ENCODE measurements at places on chromosomes 11 and 22.
A peak's percentile ranks its signal among the peaks of the same experiment; 100 is the strongest.

DNA sequence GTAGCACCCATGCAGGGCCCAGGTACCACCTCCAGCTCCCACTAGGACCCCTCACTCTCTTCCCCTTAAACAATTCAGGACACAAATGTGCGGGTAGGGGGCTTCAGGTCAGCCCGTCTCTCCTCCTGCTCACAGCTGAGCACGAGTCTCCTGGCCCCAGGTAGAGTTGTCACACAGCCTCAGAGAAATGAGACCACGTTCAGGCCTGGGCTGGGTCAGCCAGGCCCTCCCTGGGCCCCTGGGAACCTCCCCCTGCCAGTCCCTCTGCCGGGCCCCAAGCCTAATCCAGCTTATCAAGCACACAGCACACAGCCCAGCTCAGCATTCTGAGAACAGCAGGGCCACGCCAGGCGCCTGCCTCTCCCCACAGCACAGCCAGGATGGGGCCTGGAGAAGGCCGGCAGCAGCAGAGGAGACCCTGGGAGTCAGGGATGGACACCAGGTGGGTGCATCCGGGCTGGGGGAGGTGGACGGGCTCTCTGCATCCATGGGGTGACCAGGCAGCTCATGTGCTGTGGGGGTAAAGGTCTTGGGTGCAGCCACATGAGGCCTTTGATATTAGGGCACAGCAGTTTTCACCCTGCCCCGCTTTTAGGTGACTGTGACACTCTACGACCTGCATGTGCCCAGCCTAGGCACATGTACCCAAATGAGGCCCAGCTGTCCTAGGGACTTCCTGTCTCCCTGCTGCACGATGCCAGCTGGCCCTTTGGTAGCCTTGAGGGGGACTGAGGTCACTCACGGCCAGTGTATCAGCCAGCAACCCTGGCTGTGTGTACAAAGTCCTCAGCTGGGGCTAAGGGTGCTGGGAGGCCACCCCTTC, 87.0 kb downstream of the MORC2 start:
- DNase-seq = no peak

DNA sequence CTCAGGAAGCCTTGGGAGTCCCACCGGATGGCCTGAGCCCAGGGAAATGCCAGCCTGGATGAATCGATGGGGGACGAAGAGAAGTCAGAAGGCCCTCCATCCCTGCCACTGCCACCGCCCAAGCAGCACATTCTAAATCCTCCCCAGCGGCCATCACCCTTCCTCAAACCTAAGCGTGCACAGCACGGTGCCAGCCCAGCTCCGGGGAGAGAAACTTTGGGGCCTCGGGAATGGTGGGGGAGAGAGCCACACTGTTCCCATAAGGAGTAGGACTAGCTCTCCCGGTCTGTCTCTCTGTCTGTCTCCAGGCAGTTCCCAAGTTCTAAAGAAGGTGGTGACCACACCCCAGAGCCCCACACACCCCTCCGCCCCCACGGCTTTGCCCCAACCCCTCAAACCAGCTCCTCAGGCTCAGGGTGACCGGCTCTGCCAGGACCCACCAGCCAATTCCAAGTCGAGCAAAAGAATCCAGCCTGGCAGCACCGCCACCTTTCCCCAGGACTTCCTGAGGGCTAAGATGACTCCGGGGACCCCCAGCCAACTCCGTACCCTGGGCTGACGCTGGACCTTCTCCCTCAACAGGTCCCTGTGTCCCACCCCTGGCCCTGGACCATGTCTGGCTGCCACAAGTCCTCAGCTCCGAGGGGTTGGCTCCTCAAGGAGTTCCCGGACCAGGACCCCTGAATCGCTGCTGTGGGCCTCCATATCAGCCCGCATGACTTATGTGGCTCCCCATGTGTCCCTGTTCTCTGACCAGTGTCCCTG, 2.7 kb downstream of the AHNAK start:
- DNase-seq = no peak

DNA sequence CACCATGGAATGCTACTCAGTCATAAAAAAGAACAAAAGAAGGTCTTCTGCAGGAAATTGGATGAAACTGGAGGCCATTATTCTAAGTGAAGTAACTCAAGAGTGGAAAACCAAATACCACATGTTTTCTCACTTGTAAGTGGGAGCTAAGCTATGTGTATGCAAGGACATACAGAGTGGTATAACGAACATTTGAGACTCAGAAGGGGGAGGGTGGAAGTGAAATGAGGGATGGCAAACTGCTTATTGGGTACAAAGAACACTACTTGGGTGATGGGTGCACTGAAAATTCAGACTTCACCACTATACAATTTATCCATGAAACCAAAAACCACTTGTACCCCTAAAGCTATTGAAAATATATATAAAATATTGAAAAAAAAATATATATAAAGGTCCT, 13.4 kb upstream of the CAT start:
- DNase-seq = no peak

DNA sequence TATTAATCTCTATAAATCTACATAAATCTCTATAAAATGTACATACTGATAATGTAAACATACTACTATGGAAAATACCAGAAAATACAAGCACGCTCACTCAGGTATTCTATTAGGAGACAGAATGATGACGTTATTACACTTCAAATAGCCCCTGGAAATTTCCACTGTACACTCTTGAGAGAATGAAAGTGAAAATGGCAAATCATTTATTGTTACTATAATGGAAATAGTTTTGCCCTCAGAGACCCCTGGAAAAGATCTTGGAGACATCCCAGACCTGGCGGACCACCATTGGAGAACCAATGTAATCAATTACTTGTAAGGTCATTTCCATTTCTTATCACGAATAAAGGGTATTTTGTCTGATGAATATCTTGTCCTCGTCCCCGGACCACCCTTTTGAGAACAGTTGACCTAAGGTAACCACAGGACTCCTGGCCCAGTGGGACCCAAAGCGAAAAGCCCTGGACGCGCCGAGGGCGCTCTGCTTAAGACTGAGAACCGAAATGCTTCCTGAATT, 509 bp upstream of the PRRG4 start:
- DNase-seq = no peak

- DNase-seq = no peak
Observed at GRCh38 chr11:13040969-13041561, 31.9 kb downstream of the RASSF10 start.

DNA sequence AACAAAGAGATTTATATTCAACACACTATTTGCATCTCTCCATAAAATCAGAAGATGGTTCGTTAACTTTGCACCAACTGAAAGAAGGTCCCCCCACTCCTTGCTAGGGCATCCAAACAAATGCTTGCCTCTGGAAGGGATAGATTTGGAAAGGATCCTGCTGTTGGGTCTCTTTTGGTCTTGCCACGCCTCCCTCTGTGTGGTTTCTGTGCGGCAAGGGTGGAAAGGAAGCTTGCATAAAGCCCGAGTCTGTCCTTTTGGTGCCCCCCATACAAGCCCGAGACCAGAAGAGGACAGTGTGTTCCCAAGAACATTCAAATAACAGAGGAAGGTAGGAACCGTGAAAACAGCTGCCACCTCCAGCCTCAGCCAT, 15.1 kb downstream of the SCGB1A1 start:
- no peak for DNase-seq

- no peak for DNase-seq
Observed at GRCh38 chr11:68998390-68998911, 14.6 kb downstream of the MRGPRF start.

DNA sequence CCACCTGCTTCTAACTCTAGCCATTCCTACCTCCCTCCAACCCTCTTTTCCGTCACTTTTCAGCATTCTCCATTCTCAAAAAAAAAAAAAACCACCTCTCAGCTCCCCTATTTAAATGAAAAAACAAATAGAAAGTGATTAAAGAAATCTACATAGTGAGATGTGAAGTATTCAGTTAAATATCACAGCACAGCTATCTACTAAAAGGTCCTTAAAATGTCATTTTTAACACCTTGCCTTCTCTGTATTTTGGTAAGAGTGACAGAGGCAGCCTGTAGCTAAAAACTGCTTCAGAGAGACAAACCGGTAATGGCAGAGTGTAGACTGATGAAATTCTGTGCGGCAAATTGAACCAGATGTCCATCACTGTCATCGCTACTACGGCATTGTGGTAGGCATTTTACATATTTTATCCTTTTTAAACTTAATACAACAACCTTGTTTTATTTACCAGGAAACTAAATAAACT, 346 bp upstream of the ALG9 start:
- DNase-seq = no peak

DNA sequence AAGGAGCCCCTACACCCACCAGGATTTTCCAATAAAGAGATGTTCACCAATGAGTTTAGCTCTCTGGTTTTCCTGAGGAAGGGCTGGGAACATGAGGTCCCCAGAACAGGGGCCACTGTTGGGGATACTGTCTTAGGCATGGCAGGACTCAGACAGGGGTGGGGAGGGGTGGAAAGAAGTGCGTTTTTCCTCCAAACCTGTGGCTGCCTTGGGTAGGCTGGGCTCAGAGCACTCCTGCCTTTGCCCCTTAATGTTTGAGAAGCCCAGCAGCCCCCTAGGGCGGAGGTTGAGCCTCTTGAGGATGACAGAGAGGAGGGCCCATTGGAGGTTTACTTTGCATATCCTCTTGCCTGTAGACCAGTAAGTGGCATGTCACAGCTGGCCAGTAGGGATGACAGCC, 10.6 kb downstream of the MTFP1 start:
- DNase-seq = no peak

DNA sequence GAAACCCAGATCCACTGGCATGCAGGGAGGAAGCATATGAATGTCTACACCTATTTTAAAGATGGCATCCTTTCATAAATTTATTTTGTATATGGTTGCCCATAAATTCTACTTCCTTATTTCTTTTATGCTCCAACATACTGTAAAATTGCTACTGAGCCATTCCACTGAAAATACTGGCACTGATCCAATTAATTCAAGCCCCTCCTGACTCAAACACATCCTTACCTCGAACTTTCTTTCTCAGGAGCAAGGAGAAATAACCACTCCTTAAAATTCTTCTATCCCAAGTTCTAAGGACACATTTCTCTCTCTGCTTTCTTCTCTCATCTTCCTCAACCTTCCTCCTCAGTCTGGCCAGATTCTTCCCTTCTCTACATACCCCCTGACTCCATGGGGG, 5.5 kb upstream of the NXF1 start:
- DNase-seq = no peak

DNA sequence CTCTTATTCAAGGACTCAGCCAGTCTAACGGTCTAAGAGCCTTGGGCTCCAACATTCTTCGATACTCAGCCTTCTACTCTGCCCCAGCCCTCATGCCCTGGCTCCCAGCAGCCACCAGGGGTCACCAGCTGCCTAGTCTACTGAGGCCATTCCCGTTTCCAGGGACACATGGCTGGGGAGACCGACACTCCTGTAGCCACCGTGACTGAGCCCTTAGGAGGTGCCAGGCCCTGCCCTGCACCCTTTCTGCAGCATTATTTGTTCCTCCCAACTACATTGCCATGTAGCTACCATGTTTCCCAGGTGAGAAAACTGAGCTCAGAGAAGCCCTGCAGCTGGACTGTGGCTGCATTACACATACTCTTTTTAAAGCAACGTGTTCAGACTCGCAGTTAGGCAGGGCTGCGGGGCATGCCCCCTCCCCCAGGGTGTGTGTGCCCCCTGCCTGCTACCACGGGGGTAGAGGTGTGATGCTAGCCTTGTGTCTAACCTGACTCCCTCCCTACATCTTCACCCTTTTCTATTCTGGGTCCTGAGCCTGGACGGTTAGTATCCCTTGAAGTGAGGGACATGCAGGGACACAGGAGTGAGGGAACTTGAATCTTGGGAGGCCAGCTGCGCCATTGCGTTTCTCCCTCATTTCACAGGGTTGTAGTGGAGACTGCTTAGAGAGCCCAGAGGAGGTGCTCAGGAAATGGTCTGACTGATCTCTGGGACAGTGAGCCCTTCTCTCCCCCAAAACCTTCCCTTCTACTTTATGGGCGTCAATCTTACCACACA, 17.5 kb downstream of the ATG16L2 start:
- peak; percentile 66 for DNase-seq

- no peak for DNase-seq
Observed at GRCh38 chr11:70871881-70872280, 380.5 kb downstream of the SHANK2 start.

DNA sequence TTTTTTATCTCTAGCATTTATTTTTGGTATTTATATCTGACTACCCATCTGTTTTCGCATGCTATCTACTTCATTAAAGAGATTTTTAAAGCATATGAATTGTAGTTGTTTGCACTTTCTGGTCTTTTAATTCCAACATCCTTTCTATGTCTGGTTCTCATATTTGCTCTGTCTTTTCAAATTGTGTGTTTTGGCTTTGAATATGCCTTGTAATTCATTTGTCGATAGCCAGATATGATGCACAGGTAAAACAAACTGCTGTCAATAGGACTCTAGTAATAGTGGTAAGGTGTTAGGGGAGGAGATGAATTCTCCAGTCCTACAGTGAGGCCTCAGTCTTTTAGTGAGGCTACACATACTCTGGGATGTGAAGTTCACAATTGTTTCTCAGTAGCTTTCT, 530.8 kb upstream of the CCDC179 start:
- no peak for DNase-seq

GRCh38 chr11:134956450-134957210, 544.6 kb upstream of the B3GAT1 start:
- no peak for DNase-seq

DNA sequence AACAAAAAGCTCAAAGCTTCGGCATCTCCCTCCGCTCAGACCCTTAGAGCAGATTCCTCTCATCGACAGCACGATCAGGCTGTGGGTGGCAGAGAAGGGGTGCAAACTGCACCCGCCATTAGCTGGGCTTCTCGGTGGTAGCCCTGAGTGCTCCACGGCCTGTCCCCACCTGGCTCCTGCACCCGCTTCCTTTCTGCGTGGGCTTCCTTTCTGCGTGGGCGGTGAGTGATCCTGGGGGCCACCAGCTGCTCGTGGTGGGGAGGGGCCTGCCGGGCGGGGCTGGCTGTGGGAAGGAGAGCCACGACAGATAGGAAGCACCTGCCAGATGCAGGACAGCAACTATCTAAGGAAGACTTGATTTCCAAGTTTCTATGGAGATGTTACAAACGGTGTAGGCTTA, 55.0 kb downstream of the BRD1 start:
- no peak for DNase-seq

- DNase-seq = no peak
Observed at GRCh38 chr11:117461396-117462182, 133.9 kb downstream of the CEP164 start.

DNA sequence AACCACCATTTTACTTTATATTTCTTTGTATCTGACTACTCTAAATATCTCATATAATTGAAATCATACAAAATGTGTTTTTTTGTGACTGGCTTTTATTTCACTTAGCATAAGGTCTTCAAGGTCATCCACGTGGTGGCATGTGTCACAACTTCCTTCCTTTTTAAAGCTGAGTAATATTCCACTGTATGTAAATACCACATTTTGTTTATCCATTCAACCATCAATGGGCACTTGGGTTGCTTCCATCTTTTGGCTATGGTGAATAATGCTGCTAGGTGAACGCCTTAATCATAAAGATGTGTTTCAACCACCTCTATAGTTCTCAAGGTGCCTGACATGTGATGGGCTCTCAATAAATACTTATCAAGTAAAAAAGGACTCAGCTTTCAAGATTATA, 15.5 kb downstream of the RAB30 start:
- DNase-seq = no peak

DNA sequence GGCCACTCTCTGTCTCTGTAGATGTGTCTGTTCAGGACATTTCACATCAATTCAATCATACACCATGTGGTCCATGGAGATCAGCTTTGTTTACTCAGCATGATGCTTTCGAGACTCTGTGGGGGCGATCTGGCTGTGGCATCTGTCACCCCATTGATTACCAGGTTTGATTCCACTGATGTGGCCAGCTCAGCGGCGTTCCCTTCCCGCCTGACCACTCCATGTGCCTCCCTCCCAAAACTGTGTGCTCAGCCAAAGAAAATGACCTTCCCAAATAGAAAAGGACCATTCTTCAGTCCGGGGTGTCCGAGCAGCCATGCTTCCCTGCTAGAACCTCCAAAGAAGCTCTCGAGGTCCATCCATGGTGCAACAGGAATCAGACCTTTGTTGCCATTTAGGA, 89.1 kb downstream of the BRD1 start:
- DNase-seq = no peak
